HepG2 (cell line): ENCODE measurements at places on chromosomes 7 and 10. TPM values are rescaled to one million over a fixed set of nuclear protein-coding genes. Genes with fewer than 3 reads are reported as not detected.

DNA sequence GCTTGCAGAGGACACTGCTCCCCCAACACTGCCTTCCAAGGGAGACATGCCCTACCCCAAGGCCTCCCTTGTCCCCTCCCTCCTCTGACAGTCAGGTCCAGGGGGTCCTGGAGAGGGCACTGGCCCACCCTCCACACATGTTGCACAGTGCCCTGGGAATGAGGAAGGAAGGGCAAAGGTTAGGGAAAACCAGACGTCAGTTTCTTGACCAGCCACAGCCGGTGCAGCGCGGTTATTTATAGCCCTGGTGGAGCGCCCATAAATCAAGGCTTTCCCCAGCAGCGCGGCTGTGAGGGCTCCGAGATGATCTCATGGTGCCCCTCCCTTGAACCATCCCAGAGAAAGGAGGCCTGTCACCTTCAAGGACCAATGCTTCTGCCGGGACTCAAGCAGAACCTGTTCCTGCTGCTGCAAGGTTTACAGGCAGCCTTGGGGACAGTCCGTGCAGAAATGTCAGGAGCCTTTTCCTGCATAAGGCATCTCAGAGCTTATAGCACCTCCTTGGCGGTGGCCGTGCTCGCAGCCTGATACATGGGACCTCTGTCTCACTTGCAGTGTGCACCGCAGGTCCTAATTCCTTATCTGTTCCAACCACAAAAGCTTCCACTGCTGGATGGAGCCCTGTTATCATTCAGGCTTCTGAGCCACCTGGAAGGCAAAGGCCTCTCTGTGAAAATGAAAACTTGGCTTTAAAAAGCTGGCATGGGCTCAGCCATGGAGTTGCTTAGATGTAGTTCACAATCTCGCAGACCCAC, 127.3 kb downstream of the LHPP start:
- no peaks in the 10 kb centered on the region for H3K27me3 ChIP-seq
- DNase-seq: peak; percentile 15
- H3K36me3 ChIP-seq: no peaks in the 10 kb centered on the region
- peak overlapping the region; percentile 52 for H3K27ac ChIP-seq

DNA sequence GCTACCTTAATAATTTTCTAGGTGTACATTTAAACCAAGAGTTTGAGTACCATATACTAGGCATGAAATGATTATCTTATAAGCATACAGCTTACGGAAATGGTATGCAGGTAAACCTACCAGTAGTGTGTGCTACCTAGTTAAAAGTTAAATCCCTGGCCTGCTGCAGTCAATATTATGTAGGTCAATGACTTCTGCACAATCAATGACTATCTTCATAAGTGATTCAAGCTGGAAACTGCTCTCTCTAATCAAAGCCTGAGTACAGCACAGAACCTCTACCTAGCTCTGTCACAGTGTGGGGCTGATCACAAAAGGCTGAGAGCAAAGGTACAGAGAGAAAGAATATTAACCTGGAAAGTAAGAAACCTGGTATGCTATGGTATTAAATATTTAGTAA, 733.7 kb downstream of the PCDH15 start:
- no peak for DNase-seq
- no peaks in the 10 kb centered on the region for H3K4me1 ChIP-seq
- no peaks in the 10 kb centered on the region for H3K27me3 ChIP-seq
- no peak overlapping the region for H3K4me3 ChIP-seq
- no peak overlapping the region for H3K27ac ChIP-seq

GRCh38 chr10:127195571-127196281, 665 bp downstream of the INSYN2A start:
- H3K36me3 ChIP-seq: no peaks in the 10 kb centered on the region
- peaks cover 6% of the 10 kb centered on the region; the same call in 1 of the 2 replicates for H3K4me1 ChIP-seq
- no peaks in the 10 kb centered on the region for H3K27me3 ChIP-seq

DNA sequence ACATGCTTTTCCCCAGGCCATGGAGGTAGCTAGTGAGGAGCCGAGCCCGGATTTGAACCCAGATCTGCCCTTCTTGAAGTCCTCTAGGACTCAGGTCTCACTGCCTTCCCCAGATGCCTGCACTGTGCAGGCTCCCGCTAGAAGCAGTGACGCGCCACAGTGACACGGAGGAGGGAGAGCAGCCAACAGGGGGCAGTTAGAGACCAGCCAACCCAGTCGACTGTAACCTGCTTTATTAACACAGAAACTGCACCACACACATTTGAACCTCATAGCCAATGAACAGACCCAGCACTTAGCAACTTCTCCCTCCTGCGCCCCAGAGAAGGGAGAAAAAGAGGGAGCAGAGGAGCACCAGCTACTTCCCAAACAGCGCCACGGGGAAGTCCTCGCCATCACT, 27.4 kb downstream of the PILRA start:
- H3K27me3 ChIP-seq: peaks cover 1% of the 10 kb centered on the region; the same call in 1 of the 2 replicates
- H3K27ac ChIP-seq: no peak overlapping the region
- H3K4me3 ChIP-seq: no peak overlapping the region
- no peaks in the 10 kb centered on the region for H3K36me3 ChIP-seq

DNA sequence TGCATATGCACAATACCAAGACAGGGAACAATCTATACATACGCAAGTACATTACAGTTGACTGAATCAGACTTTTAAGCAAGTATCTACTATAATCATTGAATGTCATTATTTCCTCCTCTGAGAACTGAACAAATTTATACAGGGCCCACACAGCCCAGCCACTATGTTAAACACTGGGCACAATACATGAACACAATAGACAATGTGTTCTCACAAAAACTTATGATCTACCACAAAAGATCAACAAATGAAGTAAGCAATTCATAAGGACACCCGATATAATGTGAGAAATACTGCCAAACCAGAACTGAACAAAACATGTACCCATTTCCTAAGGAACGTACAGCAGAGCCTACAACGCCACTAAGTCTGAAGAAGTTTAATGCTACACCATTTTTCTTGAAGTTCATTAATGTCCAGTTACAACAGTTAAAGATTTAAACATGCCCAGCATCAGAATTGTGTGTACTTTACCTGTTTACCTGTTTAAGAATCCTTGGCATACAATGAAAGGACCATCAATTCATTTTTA, 31.5 kb downstream of the SHTN1 start:
- no peak overlapping the region for H3K27ac ChIP-seq
- H3K4me1 ChIP-seq: no peaks in the 10 kb centered on the region
- peaks cover 20% of the 10 kb centered on the region; the same call in 2 of the 3 replicates for H3K36me3 ChIP-seq
- no peak overlapping the region for H3K4me3 ChIP-seq

GRCh38 chr7:4147926-4148620, 534.0 kb upstream of the FOXK1 start:
- H3K36me3 ChIP-seq: no peaks in the 10 kb centered on the region
- no peak overlapping the region for H3K27ac ChIP-seq
- no peak for DNase-seq
- no peaks in the 10 kb centered on the region for H3K27me3 ChIP-seq
- no peak overlapping the region for H3K4me3 ChIP-seq
- peaks cover 20% of the 10 kb centered on the region for H3K4me1 ChIP-seq

NPC1L1 gene
- 3.8 and 4.8 TPM in 2 replicates for total RNA-seq

DNA sequence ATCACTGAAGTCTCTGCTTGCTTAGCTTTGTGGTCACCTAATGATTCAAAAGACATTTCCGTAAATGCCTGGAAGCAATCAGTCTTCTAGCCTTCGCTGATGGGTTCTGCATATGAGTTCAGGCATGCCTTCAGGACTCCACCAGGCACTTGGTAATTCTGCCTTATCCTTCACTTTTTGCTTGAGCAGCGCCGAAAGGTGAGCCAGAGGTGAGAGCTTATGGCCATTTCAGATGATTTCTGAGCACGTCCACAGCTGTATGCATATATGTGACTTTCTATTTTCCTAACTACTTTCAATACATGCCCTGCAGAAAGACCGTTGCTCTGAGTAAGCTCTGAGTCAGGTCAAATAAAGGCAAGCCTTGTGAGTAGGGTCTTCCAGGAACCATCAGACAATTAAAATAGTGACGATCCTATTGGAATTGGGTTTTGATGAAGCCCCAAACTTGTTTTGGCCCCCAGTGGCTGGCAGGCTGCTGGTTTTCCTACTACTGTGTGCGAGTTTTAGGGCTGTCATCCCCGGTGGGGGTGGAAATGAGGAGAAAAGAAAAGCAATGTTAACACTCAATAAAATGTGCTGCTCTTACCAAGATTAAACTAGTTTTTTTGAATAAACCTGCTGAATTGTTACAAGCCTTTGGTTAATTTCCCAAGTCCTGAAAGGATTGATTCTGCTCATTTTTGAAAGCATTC, 154.4 kb upstream of the AKR1E2 start:
- H3K36me3 ChIP-seq: no peaks in the 10 kb centered on the region
- no peak overlapping the region for H3K27ac ChIP-seq
- peaks cover 5% of the 10 kb centered on the region; the same call in 1 of the 3 replicates for H3K27me3 ChIP-seq
- H3K4me1 ChIP-seq: no peaks in the 10 kb centered on the region
- DNase-seq: no peak

GRCh38 chr7:38222481-38223096, 44.5 kb downstream of the STARD3NL start:
- H3K4me3 ChIP-seq: no peak overlapping the region
- no peak overlapping the region for H3K27ac ChIP-seq
- DNase-seq: peak; percentile 51
- no peaks in the 10 kb centered on the region for H3K27me3 ChIP-seq
- H3K36me3 ChIP-seq: peaks cover 25% of the 10 kb centered on the region; the same call in 2 of the 3 replicates
- no peaks in the 10 kb centered on the region for H3K4me1 ChIP-seq

SPAM1 gene
- total RNA-seq: not detected in 2 replicates

NOD1 gene
- total RNA-seq: 2.9 TPM in 2 replicates

CCDC172 gene
- total RNA-seq: not detected in 2 replicates

DNA sequence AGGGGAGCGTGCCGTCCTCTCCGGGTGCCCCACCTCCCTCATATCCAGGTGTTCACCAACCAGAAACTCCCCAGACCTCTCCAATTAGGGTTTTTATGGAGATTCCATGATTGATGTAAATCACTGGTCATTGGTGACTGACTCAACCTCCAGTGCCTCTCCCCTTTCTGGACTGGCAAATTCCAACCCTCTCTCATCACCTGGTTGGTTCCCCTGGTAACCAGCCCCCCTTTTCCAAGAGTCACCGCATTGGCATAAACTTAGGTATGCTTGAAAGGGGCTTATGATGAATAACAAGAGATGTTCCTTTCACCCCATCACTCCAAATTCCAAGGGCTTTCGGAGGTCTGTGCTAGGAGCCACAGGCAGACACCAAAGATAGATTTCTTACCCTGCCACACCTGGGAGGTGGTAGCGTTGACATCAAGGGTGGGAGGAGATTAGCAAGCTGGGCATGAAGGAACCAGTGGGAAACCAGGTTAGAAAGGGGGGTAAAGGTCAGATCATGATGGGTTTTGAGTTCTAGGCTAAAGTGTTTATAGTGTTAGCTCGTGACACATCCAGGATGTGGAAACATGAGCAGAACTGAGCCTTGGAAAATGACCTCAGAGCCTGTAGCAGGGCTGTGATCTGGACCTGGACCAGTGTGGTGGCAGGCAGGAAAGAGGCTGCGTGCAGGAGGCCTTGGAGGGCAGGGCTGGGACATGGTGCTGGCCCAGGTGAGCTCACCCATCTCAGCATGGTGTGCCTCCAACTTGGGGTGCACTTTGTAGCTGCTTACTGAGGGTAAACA, 45.1 kb downstream of the CAMK1D start:
- no peak for DNase-seq
- no peak overlapping the region for H3K4me3 ChIP-seq
- H3K27ac ChIP-seq: no peak overlapping the region
- H3K36me3 ChIP-seq: no peaks in the 10 kb centered on the region

DNA sequence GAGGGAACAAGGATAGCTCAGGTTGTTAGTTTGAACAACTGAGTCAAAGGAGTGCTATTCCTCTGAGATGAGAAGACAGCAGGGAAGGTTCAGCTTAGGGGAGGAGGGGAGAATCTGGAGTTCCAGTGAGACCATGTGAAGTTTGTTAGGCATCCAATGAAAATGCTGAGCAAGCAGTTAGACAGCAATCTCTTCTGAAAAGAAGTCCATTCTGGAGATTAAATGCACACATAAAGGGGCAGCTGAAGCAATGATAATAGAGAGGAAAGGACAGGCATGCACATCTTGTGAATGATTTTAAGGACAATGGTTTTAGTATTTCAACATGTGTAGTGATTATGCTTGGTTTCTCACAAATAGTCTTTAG, 89.7 kb upstream of the GHITM start:
- H3K27me3 ChIP-seq: no peaks in the 10 kb centered on the region
- no peaks in the 10 kb centered on the region for H3K4me1 ChIP-seq
- DNase-seq: no peak

DNA sequence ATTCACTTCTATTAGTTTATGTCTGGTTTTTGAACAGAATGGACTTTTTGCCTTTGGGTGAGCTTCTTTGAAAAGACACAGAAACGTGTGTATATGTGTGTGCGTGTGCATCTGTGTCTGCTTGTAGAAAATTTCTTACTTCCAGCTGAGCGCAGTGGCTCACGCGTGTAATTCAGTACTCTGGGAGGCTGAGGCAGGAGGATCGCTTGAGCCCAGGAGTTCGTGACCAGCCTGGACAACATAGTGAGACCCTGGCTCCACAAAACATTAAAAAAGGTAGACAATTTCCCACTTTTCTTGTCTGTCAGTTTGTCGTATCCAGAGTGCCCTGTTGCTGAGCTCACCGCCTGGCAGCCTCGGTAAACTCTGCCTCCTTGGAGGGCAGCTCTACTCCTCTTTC, 25.4 kb downstream of the PPP2R2D start:
- 0 out of 3 replicates have a peak, but pooled peaks cover 7% of the 10 kb centered on the region for H3K36me3 ChIP-seq
- no peaks in the 10 kb centered on the region for H3K27me3 ChIP-seq
- no peak overlapping the region for H3K4me3 ChIP-seq
- DNase-seq: no peak
